Liver (tissue), 10 donors: ENCODE measurements at places on chromosomes 5 and 9. TPM values are rescaled to one million over a fixed set of nuclear protein-coding genes. Genes with fewer than 3 reads are reported as not detected.

The DND1 gene
- 0.92 TPM for total RNA-seq

The NIPSNAP3A gene
- total RNA-seq, result 18.7 TPM

The PCDHGA6 gene
- total RNA-seq, result 0.67 TPM

The BHMT2 gene
- total RNA-seq, result 62.3 TPM

The GFPT2 gene
- 1.8 TPM for total RNA-seq

The SIT1 gene
- total RNA-seq, result 0.25 TPM

The RORB gene
- total RNA-seq, result 0.05 TPM

The ARL14EPL gene
- total RNA-seq, result not detected

The MARCOL gene
- not detected for total RNA-seq

The PRR16 gene
- total RNA-seq, result 0.42 TPM

GRCh38 chr5:67493676-67494075 is 297.1 kb upstream of the CD180 start:
- no peak for DNase-seq

DNA sequence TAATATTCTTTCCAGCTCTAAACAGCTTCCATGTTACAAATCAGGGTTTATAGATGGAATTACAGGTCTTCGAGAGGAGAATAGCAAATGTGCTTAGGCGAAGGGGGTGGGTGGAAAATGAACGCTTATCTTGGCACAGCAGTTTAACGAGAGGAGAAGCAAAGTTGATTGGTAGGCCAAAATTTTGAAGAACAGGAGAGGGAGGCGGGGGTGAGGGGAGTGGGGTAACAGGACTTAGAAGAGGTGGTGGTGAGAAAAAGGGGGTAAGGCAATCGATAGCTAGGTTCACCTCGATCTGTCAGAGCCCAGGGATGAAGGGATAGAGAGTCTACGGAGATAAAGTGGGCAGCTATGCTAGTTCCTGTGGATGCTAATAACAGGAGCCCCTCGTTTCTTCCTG is 764 bp downstream of the ANKRA2 start:
- DNase-seq, result peak; percentile 53

GRCh38 chr9:123996731-123997421 is 14.7 kb upstream of the LHX2 start:
- no peak for DNase-seq

- DNase-seq, result peak; percentile 51
These were observed 69.4 kb downstream of the MSX2 start for GRCh38 chr5:174793684-174794328.

- DNase-seq, result no peak
These were observed 445.0 kb upstream of the TRPC7 start for GRCh38 chr5:136810261-136810801.

DNA sequence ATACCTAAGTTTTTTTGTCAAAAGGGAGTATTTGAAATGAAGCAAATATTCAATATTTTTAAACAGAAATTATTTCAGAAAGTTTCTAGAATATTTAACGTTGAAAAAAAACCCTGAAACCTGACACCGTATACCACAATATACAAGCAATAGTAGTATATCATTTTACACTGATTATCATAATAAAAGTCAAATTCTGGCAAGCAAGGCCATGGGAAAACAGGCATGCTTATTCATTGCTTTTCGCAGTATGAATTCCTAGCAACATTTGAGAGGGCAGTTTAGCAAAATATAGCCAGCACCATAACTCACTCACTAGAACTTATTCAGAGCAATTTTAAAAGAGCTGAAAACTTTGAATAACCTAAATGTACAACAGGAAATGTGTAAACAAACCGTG is 46.1 kb downstream of the ERAP1 start:
- no peak for DNase-seq

DNA sequence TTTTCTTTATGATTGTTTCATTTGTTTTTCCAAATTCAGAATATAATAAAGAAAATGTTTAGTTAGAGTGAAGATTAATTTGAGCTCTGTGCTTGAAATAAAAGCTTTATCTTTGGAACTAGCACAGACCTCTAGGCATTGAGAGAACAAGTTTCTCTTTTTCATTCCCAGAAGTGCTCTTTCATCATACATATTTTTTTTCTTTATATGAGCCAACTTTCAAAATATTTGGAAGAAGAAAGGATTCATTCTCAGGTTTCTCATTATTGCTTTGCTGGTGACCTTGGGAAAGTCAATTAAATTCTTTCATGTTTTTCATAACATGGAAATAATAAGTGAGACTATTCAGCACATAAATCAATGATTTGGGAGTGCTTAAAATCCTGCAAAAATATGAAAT is 16.8 kb downstream of the CTXN3 start:
- DNase-seq, result no peak

- no peak for DNase-seq
These were observed 27.9 kb upstream of the CLINT1 start for GRCh38 chr5:157886796-157887380.

- DNase-seq, result no peak
These were observed 208.0 kb downstream of the NR3C1 start for GRCh38 chr5:143195491-143195890.

DNA sequence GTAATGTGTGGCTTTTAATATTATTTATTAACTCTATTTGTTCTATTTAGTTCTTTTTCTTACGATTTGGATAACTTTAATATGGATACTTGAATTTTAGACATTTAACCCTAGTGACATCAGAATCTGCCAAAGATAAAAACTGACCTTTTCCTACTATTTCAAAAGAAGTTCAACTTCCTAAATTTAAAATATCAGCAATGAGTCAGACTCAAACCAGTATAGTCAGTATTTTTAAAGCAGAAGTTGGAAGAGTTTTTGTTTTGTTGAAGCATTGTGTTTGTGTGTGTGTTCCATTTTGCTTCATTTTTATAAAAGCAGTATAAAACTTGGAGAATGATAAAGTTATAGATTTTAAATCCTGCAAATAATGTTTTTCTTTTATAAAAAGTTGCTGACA is 251.8 kb upstream of the RASA1 start:
- DNase-seq, result no peak

- DNase-seq, result no peak
These were observed 64.5 kb upstream of the GNA14 start for GRCh38 chr9:77712533-77713130.

GRCh38 chr9:3477236-3477834 is 48.5 kb downstream of the RFX3 start:
- no peak for DNase-seq

DNA sequence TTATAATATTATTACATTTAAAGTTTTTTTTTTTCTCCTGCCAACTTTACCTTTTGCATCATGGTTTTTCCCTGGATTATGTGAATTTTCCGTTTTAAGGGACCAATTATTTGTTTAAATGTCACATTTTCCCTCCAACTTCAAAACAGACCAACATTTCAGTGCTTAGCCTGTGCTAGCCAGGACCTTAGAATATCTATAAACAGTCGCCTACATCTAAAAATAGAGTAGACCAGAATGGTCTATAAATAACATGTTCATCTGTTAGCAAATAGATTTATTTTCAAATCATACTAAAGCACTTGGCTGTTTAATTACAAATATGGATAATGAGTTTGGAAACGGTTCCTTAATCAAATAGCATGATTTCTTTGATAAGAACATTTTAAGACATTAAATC is 192.0 kb downstream of the FBN2 start:
- DNase-seq, result no peak

GRCh38 chr5:9957214-9957613 is 292.5 kb downstream of the ATPSCKMT start:
- DNase-seq, result no peak

DNA sequence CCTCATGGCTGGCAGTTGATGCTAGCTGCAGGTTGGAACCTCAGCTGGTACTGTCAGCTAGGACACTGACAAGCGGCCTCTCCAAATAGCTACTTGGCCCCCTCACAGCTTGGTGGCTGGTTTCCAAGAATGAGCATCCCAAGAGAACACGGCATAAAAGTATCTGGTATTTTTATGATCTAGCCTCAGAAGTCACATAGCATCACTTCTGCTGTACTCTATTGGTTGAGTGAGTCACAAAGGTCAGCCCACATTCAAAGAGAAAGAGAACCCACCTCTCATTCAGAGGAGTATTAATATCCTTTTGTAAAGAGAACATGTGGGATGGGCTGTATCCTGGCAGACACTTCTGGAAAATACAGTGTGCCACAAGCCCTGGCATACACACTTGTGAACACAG is 6.0 kb upstream of the SIL1 start:
- no peak for DNase-seq
